SIG-M5 (cell line): ENCODE measurements at places on chromosomes 6 and 20.

DNA sequence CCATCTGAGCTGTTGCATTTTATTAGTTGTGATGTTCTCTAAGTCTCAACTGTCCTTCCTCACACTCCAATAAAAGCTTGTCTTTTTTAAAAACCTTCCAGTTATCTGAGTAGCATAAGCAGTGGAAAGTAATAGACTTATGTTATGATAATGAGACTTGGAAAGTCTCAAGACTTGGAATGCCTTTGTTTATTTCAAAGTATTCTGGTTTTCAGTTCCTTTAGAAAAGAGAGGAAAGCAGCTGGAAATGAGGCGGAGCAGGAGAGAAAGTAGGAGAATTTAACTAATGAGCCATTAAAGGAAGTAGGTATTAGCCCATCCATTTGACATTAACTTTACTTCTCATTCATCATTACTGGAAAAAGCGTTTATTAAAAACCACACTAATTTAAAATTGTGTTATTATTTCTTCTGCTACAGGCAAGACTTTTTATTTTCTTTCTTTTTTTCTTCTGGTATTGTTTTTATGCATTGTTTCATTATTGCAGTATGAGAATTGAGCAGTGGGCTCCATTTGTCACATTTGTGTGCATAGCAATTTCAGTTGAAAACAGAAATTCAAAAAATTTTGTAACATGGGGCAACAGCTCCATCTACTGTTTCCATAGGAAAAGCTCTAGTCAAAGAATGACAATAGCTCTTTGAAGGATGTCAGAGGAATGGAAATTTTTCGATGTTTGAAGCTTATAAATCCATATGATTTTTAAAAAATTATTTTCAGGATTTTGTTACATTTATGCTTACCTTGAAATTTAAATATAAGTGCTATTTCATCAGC lies 194.8 kb downstream of the COL9A1 start:
- DNase-seq, result no peak

DNA sequence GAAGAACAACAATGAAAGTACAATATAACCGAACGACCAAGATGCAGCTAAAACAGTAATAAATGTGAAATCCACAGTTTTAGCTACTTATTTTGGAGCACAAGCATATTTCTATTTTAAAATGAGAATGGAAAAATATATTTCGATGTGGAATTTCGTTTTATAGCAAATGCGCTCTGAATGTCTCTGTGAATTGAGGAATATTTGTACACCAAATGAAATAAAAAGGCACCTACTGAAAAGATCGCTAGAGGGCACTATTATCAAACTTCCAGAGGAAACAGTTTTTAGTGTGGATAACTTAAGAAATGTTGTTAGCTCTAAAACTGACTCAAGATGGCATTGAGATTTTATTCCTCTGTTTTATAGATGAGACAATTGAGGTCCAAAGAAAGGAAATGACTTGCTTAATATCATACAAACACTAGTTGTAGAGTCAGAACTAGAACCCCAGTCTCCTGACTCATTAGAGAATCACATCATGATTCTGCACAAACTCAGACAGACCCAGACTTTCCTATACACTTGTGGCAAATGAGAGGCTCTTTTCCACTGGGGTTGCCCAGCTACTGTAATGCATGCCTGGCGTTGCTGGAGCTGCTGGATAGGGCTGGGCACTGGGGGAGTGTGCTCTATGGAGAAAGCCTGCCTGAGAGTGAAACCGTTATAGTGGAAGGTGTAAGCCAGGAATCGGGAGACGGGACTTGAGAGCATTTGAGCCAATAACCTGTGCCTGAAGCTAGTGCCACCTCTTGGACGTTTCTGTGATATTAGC lies 51.9 kb downstream of the GCLC start:
- no peak for DNase-seq

DNA sequence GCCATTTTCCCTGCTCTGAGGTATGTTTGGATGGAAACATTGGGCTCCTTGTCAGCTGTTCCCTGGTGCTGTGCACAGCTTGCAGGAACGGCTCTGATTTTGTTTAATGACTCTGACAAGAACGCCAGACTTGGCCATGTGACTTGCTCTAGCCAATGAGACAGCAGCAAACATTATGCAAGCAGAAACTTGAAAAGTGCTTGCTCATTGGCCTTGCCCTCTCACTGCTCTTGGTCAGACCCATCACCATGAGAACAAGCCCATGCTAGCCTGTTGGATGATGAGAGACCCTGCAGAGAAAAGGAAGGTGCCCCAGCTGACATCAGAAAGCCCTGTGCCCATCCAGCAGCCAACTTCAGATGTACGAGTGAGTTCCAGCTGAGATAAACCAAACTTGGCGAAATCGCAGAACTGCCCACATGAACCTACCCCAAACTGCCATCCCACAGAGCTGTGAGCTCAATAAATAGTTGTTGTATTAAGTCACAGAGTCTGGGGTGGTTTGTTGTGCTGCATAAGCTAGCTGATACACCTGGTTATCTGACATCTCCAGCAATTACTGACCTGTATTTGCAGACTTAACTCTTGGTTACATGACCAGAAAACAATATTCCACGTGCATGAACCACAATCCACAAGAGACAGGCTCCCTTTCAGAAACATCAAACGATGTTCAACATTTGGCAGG lies 96.9 kb downstream of the JPH2 start:
- no peak for DNase-seq

DNA sequence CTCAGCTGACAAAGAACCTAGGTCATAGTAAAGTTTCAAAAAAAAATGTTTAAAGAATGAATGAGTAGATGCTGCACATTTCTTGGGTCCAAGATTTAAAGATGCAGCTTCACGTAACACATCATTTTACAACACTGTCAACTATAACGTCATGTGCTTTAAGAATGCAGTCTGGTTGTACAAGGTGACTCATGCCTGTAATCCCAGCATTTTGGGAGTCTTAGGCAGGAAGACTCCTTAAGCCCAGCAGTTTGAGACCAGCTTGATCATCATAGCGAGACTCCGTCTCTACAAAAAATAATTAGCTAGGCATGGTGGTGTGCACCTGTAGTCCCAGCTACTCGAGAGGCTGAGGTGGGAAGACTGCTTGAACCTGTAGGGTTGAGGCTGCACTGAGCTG lies 21.9 kb downstream of the SLC17A5 start:
- no peak for DNase-seq

GRCh38 chr6:159874435-159874834 lies 16.4 kb upstream of the MAS1 start:
- no peak for DNase-seq

- DNase-seq, result no peak
These were observed 277.8 kb downstream of the EPM2A start for GRCh38 chr6:145457556-145457955.

DNA sequence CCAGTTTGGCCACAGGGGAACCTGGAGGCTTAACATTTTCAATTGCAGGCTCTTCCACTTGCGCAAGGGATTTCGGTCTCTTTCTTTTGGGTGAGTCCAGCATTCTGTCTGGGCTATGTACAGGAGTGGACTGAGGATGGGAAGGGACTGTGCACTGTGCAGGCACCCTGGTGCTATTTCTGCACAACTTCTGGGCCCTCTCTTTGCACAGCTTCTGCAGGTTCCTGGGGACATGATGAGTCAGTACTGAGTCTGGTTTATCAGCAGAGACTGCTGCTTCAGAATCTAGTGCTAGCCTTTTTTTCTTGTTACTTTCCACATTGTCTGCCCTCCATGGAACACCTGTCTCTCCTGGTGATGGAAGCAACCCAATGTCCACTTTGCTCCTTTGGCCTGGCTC lies 78.5 kb upstream of the ASF1A start:
- no peak for DNase-seq

GRCh38 chr20:461254-462198 lies 807 bp downstream of the TBC1D20 start:
- DNase-seq, result no peak

DNA sequence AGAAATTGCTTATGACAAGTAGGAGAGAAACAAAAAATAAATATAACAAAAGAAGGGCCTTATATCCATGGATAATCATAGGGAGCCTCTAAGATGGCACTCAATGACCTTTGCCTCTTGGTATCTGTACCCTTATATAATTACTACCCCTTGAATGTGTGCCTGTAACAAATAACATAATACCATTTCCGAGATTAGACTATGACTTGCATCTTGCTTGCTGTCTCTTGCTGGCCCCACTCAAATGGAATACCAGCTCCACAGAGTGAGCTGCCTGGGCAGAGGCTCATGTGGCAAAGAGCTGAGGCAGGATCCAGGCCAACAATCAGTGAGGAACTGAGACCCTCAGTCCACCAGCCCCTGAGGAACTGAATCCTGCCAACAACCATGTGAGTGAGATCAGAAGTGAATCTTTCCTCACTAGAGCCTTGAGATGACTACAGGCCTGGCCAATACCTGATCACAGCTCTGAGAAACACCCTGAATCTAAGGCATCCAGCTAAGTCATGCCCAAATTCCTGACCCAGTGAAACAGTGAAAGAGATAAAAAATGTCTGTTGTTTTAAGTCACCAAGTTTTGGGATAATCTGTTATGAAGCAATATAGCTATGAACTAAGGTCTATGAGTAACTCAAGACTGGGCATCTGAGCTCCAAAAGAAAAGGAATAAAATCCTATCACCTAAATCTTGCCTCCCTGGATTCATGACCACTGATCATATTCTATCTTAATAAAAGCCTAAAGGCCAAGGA lies 5.5 kb downstream of the KATNA1 start:
- DNase-seq, result no peak

- DNase-seq, result no peak
These were observed 15.1 kb downstream of the HMGN4 start for GRCh38 chr6:26553264-26553634.

- DNase-seq, result no peak
These were observed 113.2 kb upstream of the TENT5A start for GRCh38 chr6:81865712-81866111.

GRCh38 chr6:28413681-28414080 lies 14.1 kb upstream of the ZSCAN12 start:
- DNase-seq, result no peak

GRCh38 chr6:47106216-47106615 lies 64.1 kb upstream of the ADGRF1 start:
- DNase-seq, result no peak

- no peak for DNase-seq
These were observed 39.0 kb downstream of the SLC17A5 start for GRCh38 chr6:73614802-73615201.

DNA sequence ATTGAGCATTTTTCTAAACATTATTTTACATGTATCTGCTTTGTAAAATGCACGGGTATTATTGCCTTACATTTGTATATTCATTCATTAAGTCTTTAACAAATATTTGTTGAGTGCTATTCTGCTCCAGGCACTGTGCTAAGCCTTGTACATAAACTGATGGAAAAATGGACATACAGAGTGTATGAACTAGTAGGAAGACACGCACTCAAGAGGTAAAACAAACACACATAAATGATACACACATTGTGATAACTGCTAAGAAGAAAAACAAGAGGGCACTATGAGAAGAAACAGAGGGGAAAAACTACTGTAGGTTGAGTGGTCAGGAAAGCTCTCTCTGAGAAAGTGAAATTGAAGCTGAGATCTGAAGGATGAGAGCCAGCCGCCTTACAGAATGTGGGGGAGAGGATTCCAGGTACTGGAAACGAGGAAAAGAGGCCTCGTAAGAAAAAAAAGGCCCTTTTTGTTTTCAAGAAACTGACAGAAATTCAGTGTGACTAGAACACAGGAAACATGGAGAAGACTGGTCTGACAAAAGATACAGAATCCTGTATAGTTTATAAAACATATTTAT lies 117.5 kb downstream of the EYA4 start:
- no peak for DNase-seq

GRCh38 chr6:91654357-91654756 lies 1067.5 kb upstream of the MAP3K7 start:
- DNase-seq, result no peak

DNA sequence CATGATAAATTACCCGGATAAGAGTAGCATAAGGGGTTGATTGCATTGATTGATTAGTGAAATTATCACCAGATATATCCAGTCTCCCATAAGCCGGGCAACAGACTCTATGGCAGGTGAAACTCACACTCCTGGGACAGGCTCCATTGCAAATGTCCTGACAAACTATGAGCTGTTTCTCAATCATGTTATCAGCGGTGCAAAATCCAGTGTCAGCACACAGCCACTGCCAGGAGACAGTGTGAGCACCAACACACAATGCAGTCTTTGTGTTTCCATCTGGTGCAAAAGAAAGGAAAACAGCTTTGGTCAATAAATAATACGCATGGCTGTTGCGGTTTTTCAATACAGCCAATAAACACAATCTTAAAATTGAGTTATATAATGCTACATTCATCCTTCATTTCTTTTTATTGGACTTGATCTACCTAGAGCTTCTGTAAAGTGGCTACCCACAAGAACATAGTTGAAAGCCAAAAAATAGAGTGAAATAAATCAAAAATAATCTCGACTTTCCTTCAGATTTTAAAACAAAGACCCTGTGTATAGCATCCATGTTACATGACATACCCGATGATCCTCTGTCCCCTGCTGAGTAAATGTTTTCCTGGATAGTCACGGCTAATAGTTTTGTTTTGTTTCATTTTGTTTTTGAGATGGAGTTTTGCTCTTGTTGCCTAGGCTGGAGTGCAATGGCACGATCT lies 64.3 kb upstream of the AFDN start:
- DNase-seq, result no peak

DNA sequence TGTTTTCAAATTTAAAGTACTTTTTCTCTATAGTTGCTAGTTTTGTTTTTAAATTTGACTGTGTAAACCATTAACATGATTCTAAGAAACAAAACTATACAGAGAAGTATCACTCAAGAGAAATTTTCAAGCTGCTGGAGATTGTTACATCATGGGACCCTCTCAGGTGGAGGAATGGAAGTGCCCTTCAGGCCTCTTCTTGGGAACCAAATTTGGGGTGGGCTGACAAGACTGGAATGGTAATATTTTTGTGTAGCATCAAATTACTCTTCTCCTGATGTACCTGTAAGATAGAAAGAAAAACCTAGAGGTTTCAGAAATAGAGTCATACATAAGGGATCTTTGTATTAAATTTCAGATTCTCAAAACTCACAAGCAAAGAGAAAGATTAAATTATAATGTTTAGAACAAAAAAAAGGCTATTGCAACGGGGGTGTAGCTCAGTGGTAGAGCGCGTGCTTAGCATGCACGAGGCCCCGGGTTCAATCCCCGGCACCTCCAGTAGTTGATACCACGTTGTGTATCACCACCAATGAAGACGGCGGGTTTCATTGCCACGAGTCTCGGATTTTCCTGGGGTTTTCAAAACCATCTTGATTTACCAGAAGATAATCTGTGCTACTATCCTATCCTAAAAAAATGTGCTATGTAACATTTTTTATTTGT lies 193.7 kb downstream of the GPX5 start:
- DNase-seq, result no peak

GRCh38 chr20:5703681-5704101 lies 46.5 kb upstream of the SHLD1 start:
- DNase-seq, result no peak

GRCh38 chr6:125550892-125551291 lies 198.5 kb upstream of the HEY2 start:
- no peak for DNase-seq
